ENCODE measurements at places on chromosomes 12 and 14.

DNA sequence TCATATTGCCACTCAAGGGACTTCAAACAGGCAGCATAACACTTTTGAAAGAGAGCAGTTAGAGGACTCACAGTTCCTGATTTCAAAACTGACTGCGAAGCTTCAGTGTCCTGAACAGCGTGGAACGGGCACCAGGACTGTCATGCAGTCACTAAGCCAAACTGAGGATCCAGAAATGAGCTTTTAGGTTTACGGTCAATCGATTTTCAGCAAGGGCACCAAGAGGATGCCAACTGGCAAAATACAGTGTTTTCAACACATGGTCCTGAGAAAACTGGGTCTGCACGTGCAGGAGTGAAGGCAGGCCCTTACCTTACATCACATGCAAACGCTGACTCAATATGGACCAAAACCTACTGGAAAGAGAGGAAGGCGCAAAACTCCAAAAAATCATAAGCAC lies 15.6 kb downstream of the BRF1 start:
- no peak for DNase-seq

GRCh38 chr12:119949594-119949993 lies 39.4 kb upstream of the BICDL1 start:
- DNase-seq: no peak

DNA sequence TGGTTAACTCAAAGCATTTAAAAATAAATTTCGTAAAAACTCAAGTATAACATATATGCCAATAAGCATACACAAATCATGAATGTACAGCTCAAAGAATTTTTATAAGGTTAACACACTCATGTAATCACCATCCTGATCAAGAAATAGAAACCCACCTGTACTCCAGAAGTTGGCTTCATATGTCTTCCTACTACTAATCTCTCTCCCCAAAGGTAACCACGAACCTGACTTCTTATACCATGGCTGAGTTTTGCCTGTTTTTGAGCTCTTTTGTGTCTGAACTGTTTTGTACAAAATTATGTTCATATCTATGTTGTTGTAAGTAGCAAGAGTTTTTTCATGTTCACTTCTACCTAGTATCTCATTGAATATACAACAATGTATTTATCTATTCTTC lies 18.7 kb downstream of the DUSP16 start:
- DNase-seq: no peak

- no peak for DNase-seq
Measured at GRCh38 chr12:46445093-46445492, 72.5 kb upstream of the SLC38A2 start.

DNA sequence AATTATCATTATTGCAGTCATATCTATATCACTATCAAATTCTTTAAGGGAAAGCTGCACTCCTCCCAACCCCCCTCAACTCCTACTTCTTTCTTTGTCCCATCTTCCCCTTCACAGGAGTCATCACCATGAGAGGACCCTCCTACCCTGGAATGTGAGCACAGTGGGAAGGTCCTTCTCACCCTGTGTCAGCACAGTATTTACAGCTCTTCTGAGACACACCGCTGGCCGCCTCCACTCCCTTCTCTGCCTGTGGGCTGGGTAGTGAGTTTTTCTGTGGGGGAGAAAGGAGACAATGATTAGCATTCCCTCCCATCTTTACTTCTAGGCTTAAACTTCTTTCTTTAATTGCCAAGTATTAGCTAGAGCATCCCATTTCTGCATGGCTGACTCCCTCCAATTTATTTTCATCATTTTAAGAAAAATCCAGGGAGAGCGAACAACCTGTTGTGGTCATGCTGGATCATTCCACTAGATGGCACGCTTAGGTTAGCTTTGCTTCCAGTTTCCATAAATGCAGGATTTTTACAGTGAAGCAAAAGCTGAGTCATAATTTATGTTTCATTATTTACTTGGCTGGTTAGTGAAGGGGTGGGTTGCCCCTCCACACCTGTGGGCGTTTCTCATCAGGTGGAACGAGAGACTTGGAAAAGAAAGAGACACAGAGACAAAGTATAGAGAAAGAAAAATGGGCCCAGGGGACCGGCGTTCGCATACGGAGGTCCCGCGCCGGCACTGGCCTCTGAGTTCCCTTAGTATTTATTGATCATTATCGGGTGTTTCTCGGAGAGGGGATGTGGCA lies 188.5 kb downstream of the ALX1 start:
- peak; percentile 72 for DNase-seq

DNA sequence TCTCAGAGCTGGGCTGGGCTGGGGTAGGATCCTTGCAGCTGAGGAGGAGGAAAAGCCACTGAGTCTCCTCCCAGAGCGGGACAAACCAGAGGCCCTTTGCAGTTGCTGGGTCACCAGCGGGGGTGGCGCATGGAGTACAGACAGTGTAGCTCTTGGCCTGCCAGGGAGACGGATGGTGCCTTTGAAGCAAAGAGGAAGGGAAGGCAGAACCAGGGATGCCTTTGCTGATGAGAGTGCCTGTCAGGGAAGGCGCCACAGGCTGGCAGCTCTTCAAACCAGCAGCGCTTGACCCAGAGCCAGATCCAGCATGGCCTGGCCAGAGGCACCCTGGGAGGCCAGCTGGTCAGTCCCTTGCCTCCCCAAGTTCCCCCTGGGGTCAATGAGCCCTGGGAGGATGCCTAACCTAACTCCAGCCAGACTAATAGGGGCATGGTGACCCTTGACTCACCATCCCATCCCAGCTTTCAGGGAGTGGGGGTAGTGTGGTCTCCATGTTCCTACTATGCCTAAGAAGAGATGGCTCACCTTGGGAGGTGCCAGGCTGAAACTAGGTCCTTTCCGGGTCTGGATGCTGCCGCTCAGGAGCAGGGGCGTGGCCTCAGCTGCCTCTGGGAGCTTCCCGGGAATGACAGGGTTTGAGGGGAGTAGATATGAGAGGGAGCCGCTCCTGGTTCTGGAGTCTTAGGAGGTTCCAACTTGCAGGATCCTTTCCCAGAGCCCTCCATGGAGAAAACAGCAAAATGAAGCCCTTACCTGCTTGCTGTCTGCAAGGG lies 19.8 kb downstream of the VASH1 start:
- peak; percentile 90 for DNase-seq

- no peak for DNase-seq
Measured at GRCh38 chr12:79634957-79635471, 55.8 kb downstream of the PAWR start.

GRCh38 chr12:78278706-78279190 lies 448.1 kb downstream of the NAV3 start:
- DNase-seq: no peak

DNA sequence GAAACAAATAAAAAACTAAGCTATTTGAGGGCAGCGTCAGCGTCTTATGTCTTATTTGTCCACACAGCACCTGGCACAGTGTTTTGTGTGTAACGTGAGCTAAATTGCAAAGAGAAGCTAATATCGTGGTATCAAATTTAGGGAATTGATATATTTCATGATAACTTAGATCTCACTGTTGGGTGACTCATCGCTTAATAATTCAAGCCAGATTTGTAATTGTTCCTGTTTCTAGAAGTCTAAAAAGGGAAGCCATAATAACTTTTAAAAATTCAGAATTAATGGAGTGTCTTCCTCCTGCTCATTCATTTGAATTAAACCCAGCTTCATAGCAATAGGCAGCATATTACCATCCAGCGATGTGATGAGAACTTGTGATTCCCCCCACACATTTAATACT lies 214.7 kb downstream of the PDZRN4 start:
- DNase-seq: no peak

GRCh38 chr14:100467939-100468338 lies 119.3 kb downstream of the BEGAIN start:
- no peak for DNase-seq

GRCh38 chr14:85442996-85443395 lies 86.9 kb upstream of the FLRT2 start:
- DNase-seq: no peak

DNA sequence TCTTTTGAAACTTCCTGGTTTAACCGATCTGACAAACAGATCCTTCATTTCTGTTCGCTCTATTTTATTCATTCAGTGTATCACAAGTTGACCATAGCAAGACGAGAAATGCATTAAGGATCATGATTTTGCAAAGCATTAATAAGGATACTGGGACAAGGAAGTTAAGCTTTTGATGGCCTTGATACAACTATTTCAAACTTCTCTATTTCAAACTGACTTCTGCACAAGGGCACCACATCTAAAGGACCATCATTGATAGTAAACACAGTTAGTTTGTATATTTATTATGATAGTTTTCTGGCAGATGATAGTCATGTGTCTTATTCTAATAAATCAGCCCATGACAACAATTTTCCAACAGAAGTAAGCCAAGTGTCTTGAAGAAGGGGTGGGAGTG lies 25.8 kb upstream of the PLXNC1 start:
- DNase-seq: no peak

DNA sequence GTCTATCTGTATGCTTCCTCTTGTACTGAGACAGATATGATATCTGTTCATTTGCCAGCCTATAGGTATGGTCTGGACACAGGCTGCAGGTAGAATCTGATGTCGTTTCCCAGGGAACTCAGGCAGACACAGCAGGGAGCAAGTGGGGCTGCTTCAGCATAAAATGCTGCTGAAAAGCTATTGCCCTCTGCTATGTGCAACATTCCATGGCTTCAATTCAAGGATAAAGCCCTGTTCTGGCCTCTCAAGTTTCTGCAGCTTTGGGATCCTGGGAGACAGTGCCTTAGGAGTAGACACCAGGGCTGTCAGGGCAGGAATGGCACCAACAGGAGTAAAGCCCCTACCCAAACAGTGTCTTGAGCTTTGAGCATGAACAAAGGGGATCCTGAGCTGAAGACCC lies 173.5 kb downstream of the SLC41A2 start:
- DNase-seq: no peak

DNA sequence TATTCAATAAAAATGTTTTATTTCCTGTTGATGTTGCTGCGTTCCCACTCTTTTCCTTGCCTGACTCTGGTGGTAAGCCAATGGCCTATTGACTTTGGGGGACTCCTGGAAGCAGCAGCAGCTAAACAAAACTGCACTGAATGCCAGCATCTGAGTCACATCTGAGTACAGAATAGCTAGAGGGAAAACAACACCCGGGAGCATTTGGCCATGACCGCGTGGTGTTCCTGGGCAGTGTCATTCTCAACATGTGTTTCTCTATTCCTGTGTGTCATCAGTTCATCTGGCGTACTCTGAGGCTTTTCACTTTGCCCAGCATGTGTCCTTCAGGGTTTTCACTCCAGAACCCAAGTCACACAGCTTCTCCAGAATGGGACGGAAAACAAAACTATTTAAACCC lies 238.8 kb downstream of the PAWR start:
- DNase-seq: peak; percentile 64

DNA sequence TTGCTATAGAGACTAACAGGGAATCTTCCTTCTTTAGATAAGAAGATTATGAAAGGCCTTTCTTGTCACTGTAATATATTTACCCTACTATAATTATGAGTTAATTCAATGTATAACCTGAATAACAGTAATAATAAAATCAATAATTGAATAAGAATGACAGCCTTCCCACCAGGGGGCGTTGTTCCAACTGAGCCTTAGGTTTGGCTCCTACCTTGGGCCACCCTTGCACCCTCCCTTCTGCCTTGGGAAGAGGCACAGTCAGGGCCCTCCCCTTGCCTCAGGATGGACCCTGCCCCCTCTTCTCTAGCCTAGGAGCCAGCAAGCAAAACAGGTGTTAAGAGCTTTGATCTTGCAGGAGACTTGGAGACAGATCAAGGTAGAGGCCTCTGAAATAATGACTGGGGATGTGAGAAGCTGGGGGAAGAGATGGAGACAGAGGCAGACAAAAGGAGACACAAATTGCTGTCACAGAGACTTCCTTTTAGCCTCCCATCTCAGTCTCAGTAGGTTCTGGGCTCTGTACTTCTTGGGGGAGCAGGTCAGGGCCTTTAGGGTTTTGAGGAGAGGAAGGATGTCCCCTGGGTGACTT lies 40.1 kb upstream of the CISTR start:
- no peak for DNase-seq

GRCh38 chr12:65232476-65233077 lies 45.9 kb upstream of the MSRB3 start:
- DNase-seq: no peak

- no peak for DNase-seq
Measured at GRCh38 chr14:95413289-95414215, 93.8 kb upstream of the CLMN start.

DNA sequence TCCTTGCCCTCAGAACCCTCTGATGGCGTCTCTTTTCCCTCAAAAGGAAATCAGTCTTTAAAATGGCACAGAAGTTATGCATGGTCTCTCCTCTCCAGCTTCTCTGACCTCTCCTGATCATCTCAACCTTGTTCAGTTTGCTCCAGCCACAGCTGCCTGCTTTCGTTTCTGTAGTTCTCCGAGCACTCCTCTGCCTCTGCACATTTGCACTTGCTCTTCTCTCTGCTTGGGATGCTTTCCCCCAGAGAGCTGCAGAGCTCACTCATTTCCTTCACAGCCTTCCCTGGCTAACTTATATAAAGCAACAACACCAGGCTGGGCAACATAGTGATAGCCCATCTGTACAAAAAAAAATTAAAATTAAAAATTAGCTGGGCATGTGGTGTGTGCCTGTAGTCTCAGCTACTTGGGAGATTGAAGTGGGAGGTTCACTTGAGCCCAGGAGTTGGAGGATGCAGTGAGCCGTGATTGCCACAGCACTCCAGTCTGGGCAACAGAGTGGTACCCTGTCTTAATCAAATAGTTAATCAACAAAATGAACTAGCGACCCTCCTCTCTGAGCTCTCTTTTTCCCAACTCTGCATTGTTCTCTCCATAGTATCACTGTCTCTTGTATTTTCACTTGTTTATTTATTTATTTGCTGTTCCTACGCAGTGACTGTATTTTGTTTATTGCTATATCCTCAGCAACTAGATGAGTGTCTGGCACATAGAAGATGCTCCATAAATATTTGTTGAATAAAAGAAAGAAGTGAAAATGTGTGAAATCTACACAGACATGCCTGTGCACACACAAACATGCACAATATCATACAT lies 37.7 kb downstream of the PPFIBP1 start:
- no peak for DNase-seq

- no peak for DNase-seq
Measured at GRCh38 chr12:93571925-93572711, at the start of gene SOCS2. SOCS2 (plus strand) TSS chr12:93572675; CDS start chr12:93572898, 223 bp downstream.

GRCh38 chr14:58501214-58501816 lies 73.8 kb downstream of the KIAA0586 start:
- peak; percentile 84 for DNase-seq

- DNase-seq: no peak
Measured at GRCh38 chr14:31785574-31785973, 224.4 kb downstream of the NUBPL start.

- no peak for DNase-seq
Measured at GRCh38 chr12:2541631-2542204, 253.1 kb upstream of the FKBP4 start.
